ENCODE measurements at places on chromosomes 11 and 22. TPM values are rescaled to one million over a fixed set of nuclear protein-coding genes. Genes with fewer than 3 reads are reported as not detected.
A peak's percentile ranks its signal among the peaks of the same experiment; 100 is the strongest.

DNA sequence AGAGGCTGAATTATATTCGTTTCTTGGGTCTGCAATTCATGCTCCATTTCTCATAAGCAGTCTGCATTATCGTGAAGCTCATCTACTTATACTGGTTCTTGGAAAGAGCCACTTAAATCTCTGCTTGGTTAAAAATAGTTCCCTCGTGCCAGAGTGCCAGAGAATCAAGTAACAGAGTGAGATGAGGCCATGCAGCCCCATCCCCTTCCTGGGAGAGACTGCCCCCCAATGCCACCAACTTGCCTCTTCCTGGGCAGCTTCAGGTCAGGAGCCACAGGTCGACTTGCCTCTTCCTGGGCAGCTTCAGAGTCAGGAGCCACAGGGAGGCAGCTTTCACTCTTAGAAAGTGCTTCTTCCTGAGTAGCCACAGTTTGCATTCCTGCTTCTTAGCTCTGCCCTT, 223.9 kb upstream of the ZBED5 start:
- no peak overlapping the region for H3K27ac ChIP-seq
- H3K4me1 ChIP-seq = peaks cover 6% of the 10 kb centered on the region
- H3K27me3 ChIP-seq = no peaks in the 10 kb centered on the region

GRCh38 chr22:22983123-22983522, 87.2 kb upstream of the GNAZ start:
- H3K4me3 ChIP-seq = no peak overlapping the region
- peaks cover 15% of the 10 kb centered on the region for H3K4me1 ChIP-seq
- H3K36me3 ChIP-seq = peaks cover 2% of the 10 kb centered on the region
- no peaks in the 10 kb centered on the region for H3K27me3 ChIP-seq
- DNase-seq = no peak

DNA sequence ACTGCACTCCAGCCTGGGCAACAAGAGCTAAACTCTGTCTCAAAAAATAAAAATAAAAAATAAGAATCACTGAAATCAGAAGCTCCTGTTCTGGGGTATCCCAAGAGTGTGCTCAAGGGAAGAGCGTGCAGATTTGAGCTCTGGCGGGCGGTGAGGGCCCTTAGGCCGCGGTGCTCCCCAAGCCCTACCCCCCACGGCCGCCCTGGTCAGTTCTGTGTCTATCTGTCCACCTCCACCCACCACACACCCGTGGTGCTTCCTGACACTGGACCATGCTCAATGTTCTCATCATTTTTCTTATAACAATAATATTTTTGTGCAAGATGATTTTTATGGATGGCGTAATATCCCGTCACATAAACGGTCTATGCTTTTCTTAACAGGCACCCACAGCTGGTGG, 71.1 kb downstream of the RTL6 start:
- no peak overlapping the region for H3K27ac ChIP-seq
- DNase-seq = no peak
- H3K4me1 ChIP-seq = no peaks in the 10 kb centered on the region
- peaks cover 3% of the 10 kb centered on the region for H3K27me3 ChIP-seq
- H3K4me3 ChIP-seq = no peak overlapping the region
- no peaks in the 10 kb centered on the region for H3K36me3 ChIP-seq

DNA sequence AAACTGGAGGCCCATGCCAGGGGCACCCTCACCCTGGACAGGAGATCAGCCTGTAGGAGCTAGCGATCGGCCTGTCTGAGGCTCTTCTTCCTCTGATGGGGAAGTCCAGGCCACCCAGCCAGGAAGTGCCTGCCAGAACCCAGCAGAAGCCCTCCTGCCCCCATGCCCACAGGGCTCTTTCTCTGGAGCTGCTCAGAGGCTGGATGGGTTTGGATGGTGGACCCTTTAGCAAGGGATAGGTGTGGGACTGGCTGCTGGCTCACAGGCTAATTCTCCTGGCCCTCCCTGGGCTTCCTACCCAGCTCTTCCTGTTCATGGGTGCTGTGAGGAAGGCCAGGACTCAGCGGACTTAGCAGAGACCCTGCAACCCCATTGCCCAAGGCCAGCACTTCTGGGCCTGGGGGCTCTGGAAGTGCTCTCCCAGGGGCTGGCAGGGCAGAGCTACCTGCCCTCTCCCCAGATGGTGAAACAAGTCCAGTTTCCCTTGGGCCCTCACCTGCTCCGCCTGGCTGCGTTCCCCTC, 7.6 kb downstream of the FXYD2 start:
- peak; percentile 30 for DNase-seq
- H3K27ac ChIP-seq = peak overlapping the region; percentile 95
- H3K4me1 ChIP-seq = peaks cover 56% of the 10 kb centered on the region
- peak overlapping the region; percentile 67 for H3K4me3 ChIP-seq
- H3K36me3 ChIP-seq = peaks cover 3% of the 10 kb centered on the region

NLRP14 gene
- 0.08 TPM for total RNA-seq

Measured in activated naive CD8-positive, alpha-beta T cell treated with anti-CD3 and anti-CD28 coated beads for 36 hours (primary cell).